ENCODE measurements at places on chromosomes 7 and 10. TPM values are rescaled to one million over a fixed set of nuclear protein-coding genes. Genes with fewer than 3 reads are reported as not detected.

PLXDC2 gene
- 7.5 TPM for total RNA-seq

AGR3 gene
- total RNA-seq, result not detected

SEMA3D gene
- total RNA-seq, result 0.50 TPM

FBXO24 gene
- total RNA-seq, result 0.55 TPM

STRIP2 gene
- 3.5 TPM for total RNA-seq

PRKAR1B gene
- total RNA-seq, result 23.7 TPM

KIF11 gene
- 5.7 TPM for total RNA-seq

LEP gene
- not detected for total RNA-seq

SPOCK2 gene
- 48.8 TPM for total RNA-seq

GRM8 gene
- 0.21 TPM for total RNA-seq

HIPK2 gene
- 50.5 TPM for total RNA-seq

FGFBP3 gene
- total RNA-seq, result 0.42 TPM

BTAF1 gene
- total RNA-seq, result 27.2 TPM

- DNase-seq, result peak; percentile 94
Measured at GRCh38 chr7:120052884-120053382, 220.0 kb upstream of the KCND2 start.

GRCh38 chr10:91049988-91050360, 129.1 kb upstream of the ANKRD1 start:
- no peak for DNase-seq

DNA sequence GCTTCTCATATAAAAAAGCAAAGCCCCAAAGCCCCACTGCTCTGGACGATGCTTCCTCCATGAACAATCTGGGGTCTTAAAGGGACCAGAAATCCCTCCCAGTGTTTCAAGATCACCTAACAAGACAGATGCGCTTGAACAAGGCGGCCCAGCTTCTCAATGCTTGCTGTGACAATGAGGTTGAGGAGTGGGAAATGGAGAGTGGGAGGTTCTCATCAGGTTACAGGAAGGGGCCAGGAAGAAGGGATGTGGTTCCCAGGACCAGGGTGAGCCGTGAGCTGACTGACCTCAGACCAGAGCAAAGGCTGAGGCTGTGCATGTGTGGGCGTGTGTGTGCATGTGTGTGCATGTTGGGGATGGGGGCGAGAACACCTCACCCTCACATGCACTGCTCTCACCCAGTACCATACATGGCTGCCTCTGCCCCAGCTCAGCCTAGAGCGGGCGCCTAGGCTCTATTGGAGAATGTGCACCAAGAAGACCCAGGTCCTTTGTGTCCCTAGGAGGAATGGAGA, 220.8 kb upstream of the GPR26 start:
- DNase-seq, result no peak

GRCh38 chr7:1640376-1641172, 29.5 kb upstream of the ELFN1 start:
- no peak for DNase-seq

GRCh38 chr10:102773320-102773719, 29.6 kb downstream of the WBP1L start:
- no peak for DNase-seq

- DNase-seq, result no peak
Measured at GRCh38 chr7:117766913-117767312, 106.3 kb downstream of the CTTNBP2 start.

- no peak for DNase-seq
Measured at GRCh38 chr7:31564661-31565060, 50.8 kb downstream of the ITPRID1 start.

- DNase-seq, result no peak
Measured at GRCh38 chr7:151905353-151905752, 28.4 kb upstream of the PRKAG2 start.

- DNase-seq, result no peak
Measured at GRCh38 chr10:35359056-35359455, 22.7 kb downstream of the CCNY start.

GRCh38 chr10:69241575-69241974, 21.4 kb downstream of the HKDC1 start:
- DNase-seq, result no peak

- DNase-seq, result no peak
Measured at GRCh38 chr10:103762916-103763315, 92.5 kb downstream of the SH3PXD2A start.

DNA sequence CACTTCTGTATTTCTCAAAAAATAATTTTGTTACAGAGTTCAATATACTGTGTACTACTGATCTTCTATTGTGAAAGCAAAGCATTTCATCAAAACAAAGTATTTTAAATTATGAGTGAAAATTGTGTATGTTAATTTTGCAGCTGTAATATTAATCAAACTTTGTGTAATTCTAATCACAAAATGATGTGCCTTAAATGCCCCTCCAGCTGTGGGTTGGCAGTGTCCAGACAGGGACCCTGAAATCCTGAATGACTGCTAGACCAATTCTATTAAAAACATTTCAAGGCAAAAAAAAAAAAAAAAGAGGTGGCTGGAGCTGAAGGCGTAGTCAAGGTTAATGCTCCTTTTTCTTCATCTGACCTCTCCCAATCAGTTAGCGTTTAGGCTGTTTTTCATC, 36.2 kb downstream of the SCD start:
- no peak for DNase-seq

GRCh38 chr10:13673156-13673555, 86.4 kb downstream of the PRPF18 start:
- DNase-seq, result no peak

DNA sequence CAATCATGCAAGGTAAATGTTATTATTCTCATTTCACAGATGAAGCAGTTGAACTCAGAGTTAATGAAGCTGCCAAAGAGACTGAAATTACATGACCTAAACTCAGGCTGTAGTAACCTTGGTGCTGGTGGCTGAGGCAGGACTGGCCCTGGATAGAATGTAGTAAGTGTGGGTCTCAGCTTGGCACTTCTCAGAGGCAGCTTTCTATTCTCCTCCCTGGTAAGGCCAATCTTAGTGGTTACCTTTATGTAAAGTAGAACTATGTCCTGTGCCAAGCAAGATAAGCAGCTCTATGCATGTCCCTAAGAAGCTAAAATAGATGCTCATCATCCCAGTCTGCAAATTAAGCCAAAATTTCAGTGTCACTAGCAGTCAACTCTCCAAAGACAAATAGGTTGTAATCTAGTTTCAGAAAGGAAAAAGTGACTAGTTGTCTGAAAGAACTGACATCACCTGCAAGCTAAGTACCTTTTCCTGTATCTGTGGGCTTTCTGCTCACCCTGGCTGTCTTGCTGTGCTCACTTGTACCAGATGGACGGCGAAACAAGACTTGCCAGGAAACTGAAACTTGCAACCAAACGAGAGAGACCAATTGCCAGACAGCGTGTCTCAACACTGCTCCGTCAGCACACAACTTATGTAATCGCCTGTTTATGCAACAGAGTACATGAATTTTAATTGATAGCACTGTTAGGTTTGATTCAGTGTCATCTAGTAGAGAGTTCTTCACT, 43.7 kb downstream of the CH25H start:
- DNase-seq, result no peak

DNA sequence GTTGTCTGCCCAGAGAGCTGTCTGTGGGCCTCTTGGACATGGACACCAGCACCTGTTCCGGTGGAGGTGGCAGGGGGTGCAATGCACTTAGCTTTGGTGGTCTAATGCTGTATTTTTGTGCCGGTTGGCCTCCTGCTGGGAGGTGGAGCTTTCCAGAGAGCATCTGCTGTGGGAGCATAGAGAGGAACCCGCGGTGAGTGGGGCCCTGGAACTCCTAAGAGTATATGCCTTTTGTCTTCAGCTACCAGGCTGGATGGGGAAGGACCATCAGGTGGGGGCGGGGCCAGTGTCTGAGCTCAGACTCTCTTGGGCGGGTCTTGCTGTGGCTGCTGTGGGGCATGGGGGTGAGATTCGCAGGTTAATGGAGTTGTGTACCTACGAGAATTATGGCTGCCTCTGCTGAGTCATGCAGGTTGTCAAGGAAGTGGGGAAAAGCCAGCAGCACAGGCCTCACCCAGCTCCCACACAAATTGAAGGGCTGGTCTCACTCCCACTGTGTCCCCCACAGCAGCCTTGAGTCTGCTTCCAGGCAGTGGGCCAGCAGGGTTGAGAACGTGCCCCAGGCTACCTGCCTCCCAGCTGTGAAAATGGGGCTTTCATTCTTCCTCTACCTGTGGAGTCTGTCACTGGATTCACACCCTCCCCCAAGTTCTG, 29.0 kb downstream of the JAKMIP3 start:
- DNase-seq, result no peak

DNA sequence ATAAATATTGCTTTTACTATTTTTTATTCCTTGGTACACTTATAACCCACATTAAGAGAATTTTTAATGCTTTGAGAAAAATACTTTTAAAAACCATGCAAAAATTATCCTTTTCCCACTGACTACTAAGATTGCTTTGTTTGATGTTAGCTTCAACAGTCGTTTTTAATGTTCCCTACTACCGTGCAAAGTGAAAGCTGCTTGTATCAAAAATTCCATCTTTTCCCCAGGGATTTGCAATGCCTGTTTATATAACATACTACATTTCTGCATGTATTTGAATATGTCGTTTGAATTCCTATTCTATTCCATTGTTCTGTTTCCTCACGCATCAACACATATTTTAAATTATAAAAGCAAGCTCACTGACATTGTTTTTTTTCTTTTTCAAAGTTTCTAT, 54.4 kb downstream of the TFPI2 start:
- DNase-seq, result no peak

DNA sequence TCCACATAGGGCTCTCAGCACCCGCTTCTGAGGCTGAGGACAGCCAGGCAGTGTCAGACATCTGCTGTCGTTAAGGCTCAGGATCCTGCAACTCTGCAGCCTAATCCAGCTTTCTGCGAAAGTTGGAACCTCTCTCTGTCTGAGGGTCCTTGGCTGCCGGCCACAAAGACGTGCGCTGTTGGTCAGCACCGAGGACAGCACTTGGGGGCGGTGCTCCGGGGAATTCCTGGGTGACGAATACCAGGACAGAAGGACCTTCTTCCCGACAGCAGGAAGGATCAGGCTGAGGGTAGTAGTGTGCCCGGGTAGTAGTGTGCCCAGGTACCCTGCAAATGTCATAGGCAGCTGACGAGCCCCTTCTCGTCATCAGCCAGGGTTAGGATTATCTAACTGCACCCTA, 16.0 kb upstream of the RASGEF1A start:
- DNase-seq, result no peak

DNA sequence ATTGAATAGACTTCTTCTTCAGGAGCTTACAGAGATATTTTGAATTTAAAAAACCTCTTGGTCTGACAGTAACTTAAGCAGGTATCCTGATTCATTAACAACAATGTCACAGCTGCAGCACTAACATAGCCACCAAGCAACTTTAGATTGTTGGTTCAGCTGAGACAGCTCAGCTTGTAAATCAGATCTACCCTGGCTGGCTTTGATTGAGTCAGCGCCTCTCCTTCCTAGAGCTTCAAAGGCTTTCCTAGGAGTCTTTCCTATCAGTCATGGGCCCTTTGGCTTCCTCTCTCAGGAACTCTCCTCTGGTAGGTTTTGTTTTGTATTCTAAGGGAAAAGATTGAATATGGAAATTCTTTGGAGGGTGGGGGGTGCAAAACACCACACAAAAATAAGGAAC, 70.7 kb upstream of the STEAP4 start:
- DNase-seq, result peak; percentile 23

- no peak for DNase-seq
Measured at GRCh38 chr7:122143376-122143750, 686 bp downstream of the AASS start.

DNA sequence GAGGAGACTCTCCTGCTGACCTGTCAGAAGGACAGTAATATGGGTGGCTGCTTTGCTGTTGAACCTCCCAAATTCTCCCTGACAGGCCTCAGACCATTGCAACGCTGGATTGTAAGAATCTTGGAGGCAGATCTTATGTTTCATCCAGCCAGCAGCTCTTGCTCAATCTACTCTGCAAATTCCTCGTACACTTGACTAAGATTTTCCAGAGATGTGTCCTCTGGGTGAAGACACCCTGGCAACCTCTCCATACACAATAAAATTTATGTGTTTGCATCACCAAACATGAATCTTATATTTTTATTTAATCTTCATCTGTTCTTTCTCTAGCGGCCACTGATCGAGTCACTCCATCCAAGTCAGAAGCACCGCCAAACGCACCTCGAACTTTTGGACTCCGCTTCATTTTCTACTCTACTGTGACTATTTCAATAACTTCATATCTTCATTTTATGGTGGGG, 623.1 kb downstream of the ACTR3B start:
- no peak for DNase-seq

GRCh38 chr10:132111871-132112341, 46.2 kb downstream of the JAKMIP3 start:
- DNase-seq, result no peak

DNA sequence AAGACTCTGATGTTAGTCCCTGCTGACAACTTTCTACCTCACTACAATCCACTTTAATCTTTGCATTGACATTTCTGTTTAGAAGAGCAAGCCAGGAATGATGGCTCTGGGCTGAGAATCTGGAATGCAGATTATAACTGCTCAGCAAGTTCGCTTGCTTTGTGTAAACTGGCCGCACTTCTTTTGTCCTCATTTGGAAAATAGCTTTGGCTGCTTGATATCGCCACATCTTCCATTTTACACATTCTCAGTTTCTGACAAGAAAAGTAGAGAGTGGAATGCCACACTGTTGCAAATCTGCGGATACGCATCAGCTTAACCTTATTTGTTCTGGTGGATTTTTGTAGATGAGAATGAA, 429.8 kb downstream of the KCNMA1 start:
- DNase-seq, result no peak

DNA sequence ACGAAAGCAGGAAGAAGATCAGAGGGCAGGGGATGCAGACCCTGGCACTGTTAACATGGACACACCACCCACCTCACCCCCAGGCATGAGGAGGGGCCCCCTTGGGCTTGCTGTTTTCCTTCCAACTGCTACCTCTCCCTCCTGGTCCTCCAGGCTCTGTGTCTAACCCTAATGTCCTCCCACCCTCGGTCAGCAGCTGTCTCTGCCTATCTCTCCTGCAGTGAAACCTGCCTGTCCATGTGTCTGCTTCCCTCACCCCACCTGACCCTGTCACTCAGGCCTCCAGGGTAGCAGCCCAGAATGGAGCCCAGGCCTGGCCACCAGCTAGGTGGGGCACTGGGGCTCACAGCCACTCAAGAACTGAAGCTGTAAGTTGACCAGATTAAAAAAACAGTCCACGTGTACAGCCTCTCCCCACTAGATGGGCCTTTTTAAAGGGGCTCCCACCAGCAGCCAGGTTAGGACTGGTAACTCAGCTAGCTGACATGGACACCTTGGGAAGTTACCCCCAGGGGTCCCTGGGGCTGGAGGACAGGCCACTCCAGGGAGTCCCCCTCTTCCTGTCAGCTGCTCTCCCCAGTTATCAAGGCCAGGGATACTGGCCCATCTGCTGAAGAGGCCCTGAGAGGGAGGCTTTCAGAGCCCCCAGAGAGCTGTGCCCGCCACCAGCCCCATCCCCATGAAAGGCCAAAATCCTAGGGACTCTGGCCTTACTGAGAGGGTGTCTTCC, 1.5 kb downstream of the SMARCD3 start:
- DNase-seq, result no peak

GRCh38 chr10:79266543-79267312, 80.5 kb upstream of the PPIF start:
- peak; percentile 69 for DNase-seq
